A549 treated with Hydrocortisone at 1 μM for 4 hours (cell line): ENCODE measurements at places on chromosomes 5 and 9. TPM values are rescaled to one million over a fixed set of nuclear protein-coding genes. Genes with fewer than 3 reads are reported as not detected.

PDE8B gene
- 1.2 to 2.4 TPM (median 1.7 TPM) in 5 replicates for total RNA-seq

PRUNE2 gene
- 0.02 to 0.12 TPM (median 0.07 TPM) in 4 of 5 replicates, not detected in the other for total RNA-seq

OTULINL gene
- 16.9 to 24.0 TPM (median 22.3 TPM) in 5 replicates for total RNA-seq

SEMA6A gene
- total RNA-seq: 0.07 to 0.18 TPM (median 0.15 TPM) in 5 replicates

PLPP6 gene
- 9.2 to 12.1 TPM (median 11.7 TPM) in 5 replicates for total RNA-seq

FCN1 gene
- total RNA-seq: not detected in 5 replicates

PCDHGB1 gene
- 1.3 to 2.2 TPM (median 1.6 TPM) in 5 replicates for total RNA-seq

LCN15 gene
- total RNA-seq: 0.03 to 0.13 TPM in 2 of 5 replicates, not detected in the others

TEX48 gene
- total RNA-seq: not detected in 5 replicates

KCTD16 gene
- total RNA-seq: 0.01 to 0.03 TPM (median 0.02 TPM) in 3 of 5 replicates, not detected in the others

RORB gene
- total RNA-seq: 0.02 TPM in 1 of 5 replicates, not detected in the others

PCDHGC5 gene
- total RNA-seq: 0.02 TPM in 1 of 5 replicates, not detected in the others

CERCAM gene
- total RNA-seq: 32.2 to 40.3 TPM (median 37.9 TPM) in 5 replicates

HTR4 gene
- total RNA-seq: not detected in 5 replicates

TNFSF8 gene
- not detected in 5 replicates for total RNA-seq

DMRT3 gene
- not detected in 5 replicates for total RNA-seq

PTGS1 gene
- 1.5 to 1.8 TPM (median 1.5 TPM) in 5 replicates for total RNA-seq

IL13 gene
- 0.08 TPM in 1 of 5 replicates, not detected in the others for total RNA-seq

ZBTB26 gene
- total RNA-seq: 1.2 to 2.3 TPM (median 2.0 TPM) in 5 replicates

PCDHGB7 gene
- 0.02 to 0.08 TPM (median 0.07 TPM) in 5 replicates for total RNA-seq

DAB2IP gene
- total RNA-seq: 9.3 to 12.9 TPM (median 12.4 TPM) in 5 replicates

AGXT2 gene
- not detected in 5 replicates for total RNA-seq

C5orf15 gene
- total RNA-seq: 43.6 to 59.4 TPM (median 54.3 TPM) in 5 replicates

STKLD1 gene
- total RNA-seq: 0.53 to 1.2 TPM (median 0.81 TPM) in 5 replicates

PCDHGB2 gene
- 0.05 to 0.13 TPM (median 0.11 TPM) in 4 of 5 replicates, not detected in the other for total RNA-seq

SAPCD2 gene
- total RNA-seq: 17.6 to 24.7 TPM (median 21.7 TPM) in 5 replicates

KCNV2 gene
- not detected in 5 replicates for total RNA-seq

NR5A1 gene
- total RNA-seq: 0.05 to 0.10 TPM (median 0.07 TPM) in 4 of 5 replicates, not detected in the other

SVEP1 gene
- total RNA-seq: 1.6 to 2.0 TPM (median 1.7 TPM) in 5 replicates

HRH2 gene
- 0.38 to 0.59 TPM (median 0.41 TPM) in 5 replicates for total RNA-seq

RNF183 gene
- total RNA-seq: not detected in 5 replicates

TLE1 gene
- total RNA-seq: 78.6 to 88.2 TPM (median 82.9 TPM) in 5 replicates

AMBP gene
- total RNA-seq: 6.3 to 8.7 TPM (median 7.8 TPM) in 5 replicates

ADAM19 gene
- 8.9 to 13.4 TPM (median 11.2 TPM) in 5 replicates for total RNA-seq

PKD2L2 gene
- total RNA-seq: 0.12 TPM in 1 of 5 replicates, not detected in the others

LCN2 gene
- total RNA-seq: 2.8 to 5.4 TPM (median 3.3 TPM) in 5 replicates

UAP1L1 gene
- total RNA-seq: 10.8 to 13.9 TPM (median 11.0 TPM) in 5 replicates

CCL21 gene
- not detected in 5 replicates for total RNA-seq

SNAPC4 gene
- total RNA-seq: 11.6 to 13.3 TPM (median 12.0 TPM) in 5 replicates

DIPK1B gene
- total RNA-seq: 6.4 to 9.1 TPM (median 8.0 TPM) in 5 replicates

GRXCR2 gene
- total RNA-seq: not detected in 5 replicates

PFN3 gene
- not detected in 5 replicates for total RNA-seq

CYLC2 gene
- total RNA-seq: not detected in 5 replicates

SHISAL2B gene
- not detected in 5 replicates for total RNA-seq
